ENCODE measurements at places on chromosomes 6 and 20.
A peak's percentile ranks its signal among the peaks of the same experiment; 100 is the strongest.

DNA sequence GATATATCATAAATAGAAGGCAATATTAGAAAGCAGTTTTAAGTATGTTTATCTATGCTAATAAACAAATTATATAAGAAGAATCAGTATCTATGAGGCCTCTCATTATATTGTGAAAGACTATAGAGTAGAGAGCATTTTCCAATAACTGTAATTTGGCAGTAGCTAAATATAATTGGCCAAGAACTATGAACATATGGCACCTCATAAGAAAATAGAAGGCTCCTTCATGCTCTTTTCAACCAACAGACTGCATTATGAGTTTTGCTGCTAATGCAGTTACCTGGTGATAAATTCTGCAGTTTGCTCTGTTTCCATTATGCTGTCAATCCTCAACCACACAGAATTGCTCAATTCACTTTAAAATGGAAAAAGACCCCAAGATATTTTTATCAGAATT is 221.1 kb downstream of the KHDC1L start:
- no peak for DNase-seq

GRCh38 chr20:63282946-63283345 is 10.0 kb upstream of the COL20A1 start:
- no peak for DNase-seq

GRCh38 chr6:45054610-45055009 is 273.5 kb upstream of the RUNX2 start:
- DNase-seq: no peak

DNA sequence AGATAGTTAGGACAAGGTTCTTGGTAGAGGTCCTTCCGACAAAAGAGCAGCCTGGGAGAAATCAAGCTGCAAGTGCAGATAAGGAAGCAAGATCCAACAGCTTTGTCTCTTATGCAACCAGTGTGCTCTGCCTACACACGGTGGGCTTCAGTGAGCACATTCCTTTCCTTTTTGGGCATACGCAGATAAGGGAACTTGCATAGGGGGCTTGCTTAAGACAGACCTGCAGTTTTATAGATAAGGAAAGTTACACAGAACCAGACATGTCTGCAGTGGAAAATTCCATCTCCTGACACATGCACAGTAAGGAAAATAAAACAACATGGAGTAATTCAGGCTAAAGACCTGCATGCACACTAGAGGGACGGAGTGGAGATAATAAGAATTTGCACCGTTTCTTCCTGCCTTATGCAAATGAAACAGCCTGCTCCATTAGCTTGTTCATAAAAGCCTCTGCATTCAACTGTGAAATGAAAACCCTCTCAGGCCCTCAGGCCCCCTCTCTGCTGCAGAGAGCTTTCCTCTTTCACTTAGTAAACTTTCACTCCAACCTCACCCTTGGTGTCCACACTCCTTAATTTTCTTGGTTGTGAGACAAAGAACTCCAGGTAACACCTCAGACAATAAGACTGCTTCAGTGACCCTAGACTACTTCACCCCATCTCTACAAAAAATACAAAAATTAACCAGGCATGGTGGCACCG is 97.5 kb upstream of the MYLIP start:
- peak; percentile 93 for DNase-seq

- no peak for DNase-seq
Measured at GRCh38 chr6:41164551-41165120, 1.7 kb upstream of the TREM2 start.

DNA sequence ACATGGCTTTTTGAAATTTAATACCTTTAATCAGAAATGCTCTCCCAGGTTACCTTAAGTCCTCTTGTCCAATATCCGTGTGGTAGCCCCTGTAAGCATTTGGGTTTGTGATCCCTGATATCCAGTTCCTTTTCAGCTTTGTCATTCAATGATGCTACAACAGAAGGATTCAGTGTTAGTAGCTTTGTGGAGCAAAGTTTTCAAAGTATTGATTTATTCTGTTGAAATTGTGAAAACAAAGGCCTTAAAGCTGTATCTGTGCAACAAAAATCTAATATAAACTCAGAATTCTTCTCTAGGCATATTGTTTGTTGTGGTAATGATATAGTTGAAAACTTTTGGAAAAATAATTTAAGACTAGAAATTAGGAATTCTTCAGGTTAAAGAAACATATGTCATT is 91.9 kb downstream of the ADGRB3 start:
- no peak for DNase-seq

GRCh38 chr6:15036690-15037245 is 209.1 kb upstream of the JARID2 start:
- DNase-seq: peak; percentile 80

GRCh38 chr6:75830959-75831885 is 82.2 kb downstream of the MYO6 start:
- DNase-seq: no peak

- no peak for DNase-seq
Measured at GRCh38 chr6:101290346-101290745, 103.2 kb upstream of the GRIK2 start.

DNA sequence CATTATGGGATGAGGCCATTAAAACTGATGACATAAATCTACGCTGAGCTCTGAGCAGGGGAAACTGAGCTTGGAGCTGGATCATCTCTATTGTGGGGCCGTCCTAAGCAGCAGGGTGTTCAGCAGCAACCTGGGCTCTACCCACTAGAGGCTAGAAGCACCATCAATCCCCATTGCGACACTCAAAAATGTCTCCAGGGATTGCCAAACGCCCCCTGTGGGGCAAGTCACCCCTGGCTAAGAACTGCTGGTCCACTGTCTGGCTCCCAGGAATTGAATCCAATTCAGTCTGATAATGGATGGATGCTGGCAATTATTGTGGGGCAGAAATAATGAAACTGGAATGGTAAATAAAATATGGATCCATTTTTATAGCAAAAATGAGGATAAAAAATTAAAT is 38.2 kb downstream of the PMEPA1 start:
- peak; percentile 52 for DNase-seq

DNA sequence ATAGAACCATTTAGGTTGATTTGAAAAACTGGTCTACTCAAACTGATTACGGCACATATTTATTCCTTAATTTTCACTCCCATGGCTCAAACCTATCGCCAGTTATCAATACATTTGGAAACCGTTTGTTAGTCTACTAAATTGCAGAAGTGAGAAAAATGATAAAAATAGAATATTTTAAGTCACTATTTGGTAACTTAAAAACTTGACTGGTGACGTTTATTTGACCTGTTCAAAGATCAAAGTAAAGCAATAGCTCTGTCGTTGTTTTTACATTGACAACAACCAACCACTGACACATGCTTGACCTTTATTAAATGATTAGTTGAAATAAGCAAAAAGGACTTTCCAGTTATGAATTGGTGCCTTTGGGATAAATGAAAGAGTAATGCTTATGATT is 402.9 kb upstream of the MAP3K7 start:
- DNase-seq: no peak
